ENCODE measurements at places on chromosomes 2 and 18. TPM values are rescaled to one million over a fixed set of nuclear protein-coding genes. Genes with fewer than 3 reads are reported as not detected.

Gene UGT1A4
- polyA plus RNA-seq = not detected

Gene HOXD9
- not detected for polyA plus RNA-seq

Gene HOXD1
- polyA plus RNA-seq = not detected

DNA sequence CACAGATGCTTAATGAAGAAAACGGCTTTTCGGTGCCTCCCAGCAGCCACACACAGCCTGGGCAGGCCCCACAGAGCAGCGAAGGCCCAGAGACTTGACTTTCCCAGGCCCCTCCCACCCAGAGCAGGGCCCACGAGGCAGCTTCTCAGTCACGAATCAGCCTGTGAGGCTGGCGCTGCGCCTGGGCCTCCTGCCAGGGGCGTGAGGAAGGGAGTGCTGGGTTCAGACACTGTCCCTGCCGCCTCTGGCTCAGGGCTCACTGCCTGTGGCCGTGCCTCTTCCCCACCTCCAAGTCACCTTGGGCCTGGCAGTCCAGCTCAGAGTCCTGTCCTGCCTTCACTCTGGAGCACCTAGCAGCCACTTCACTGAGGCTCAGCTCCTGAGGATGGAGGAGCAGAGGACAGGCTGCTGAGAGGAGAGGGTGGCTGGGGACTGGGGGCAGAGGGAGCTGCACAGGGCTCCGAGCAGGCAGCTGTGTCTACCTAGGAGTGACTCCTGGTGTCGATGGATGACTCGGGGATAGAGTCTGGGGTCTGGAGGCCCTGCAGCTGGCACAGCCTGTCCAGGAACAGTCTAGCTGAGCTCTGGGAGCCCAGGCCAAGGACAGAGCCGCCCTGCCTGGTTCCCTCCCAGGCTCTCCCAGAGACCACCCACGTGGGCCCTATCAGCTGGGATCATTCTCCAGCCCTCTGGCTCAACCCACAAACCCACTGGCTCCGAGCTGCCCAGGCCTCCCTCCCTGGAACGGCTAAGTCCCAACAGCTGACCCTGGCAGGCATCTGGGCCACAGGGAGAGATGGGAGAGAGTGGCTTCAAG lies 36.4 kb upstream of the FOSL2 start:
- H3K4me3 ChIP-seq = no peak overlapping the region
- H3K27me3 ChIP-seq = no peaks in the 10 kb centered on the region
- H3K27ac ChIP-seq = no peak overlapping the region
- peaks cover 11% of the 10 kb centered on the region for H3K4me1 ChIP-seq
- no peaks in the 10 kb centered on the region for H3K36me3 ChIP-seq
